ENCODE measurements at places on chromosomes 1 and 21.

DNA sequence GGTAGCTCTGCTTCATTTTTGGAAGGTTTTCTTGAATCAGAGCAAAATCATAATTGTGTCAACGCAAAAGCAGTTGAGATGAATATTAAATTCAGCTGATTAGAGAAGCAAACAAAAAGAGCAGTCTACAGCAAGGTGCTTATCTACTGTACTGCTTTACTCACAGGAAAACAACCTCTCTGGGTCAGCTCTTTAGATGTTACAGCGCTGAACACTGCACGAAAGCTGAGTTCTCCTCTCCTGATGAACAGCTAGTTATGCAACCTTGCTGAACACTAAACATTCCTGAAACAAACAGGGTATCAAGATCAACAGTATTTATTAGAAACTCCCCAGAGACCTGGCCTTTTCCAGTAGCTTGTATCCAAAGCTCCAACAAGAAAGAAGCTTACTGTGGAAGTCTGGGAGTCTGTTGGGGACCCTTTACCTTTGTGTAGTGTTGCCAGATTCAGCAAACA is 41.3 kb downstream of the TBCE start:
- H3K36me3 ChIP-seq: no peaks in the 10 kb centered on the region
- no peaks in the 10 kb centered on the region for H3K27me3 ChIP-seq
- H3K4me3 ChIP-seq: no peak overlapping the region

DNA sequence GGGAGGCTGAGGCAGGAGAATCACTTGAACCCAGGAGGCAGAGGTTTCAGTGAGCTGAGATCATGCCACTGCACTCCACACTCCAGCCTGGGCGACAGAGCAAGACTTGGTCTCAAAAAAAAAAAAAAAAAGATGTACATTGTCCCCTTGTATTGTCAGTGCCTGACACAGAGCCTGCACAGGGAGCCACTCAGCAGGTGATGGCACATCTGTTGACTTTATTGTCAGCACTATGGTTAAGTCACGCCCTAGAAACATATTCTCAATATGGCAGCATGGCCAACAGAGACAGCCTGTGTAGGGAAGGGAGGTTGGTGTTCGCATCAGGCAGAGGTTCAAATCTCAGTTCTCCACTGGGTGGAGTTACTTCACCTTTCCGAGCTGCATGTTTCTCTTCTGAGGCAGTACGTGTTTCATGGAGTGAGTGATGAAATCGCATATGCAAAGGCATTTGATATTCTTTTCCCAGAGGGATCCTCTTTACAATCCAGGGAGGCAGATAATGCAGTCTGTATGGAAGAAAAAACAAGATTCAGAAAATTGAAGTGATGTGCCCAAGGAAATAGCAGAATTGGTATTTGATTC is 20.6 kb downstream of the LAMC2 start:
- H3K27ac ChIP-seq: no peak overlapping the region
- DNase-seq: no peak
- H3K27me3 ChIP-seq: no peaks in the 10 kb centered on the region
- H3K36me3 ChIP-seq: no peaks in the 10 kb centered on the region
- H3K4me1 ChIP-seq: no peaks in the 10 kb centered on the region

DNA sequence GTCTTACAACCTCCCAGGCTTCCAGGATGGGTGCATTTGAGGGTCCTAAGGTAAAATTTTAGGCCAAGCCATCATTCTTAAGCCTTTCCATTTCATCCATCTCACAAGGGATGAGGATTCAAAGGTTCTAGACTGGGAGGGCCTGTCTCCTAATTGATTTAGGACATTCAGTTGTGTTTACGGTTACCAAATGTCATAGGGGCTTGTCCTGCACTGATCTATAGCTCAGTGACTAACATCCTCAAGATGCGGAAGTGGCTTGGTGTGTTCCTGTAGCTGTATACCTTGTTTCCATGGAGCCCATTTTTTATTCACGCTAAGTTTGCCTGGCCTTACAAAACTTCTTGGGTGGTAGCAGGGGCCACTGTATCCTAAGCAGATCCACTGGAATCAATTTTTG is 52.8 kb downstream of the DUSP10 start:
- no peak overlapping the region for H3K4me3 ChIP-seq
- H3K4me1 ChIP-seq: no peaks in the 10 kb centered on the region
- no peak overlapping the region for H3K27ac ChIP-seq
- no peak for DNase-seq

DNA sequence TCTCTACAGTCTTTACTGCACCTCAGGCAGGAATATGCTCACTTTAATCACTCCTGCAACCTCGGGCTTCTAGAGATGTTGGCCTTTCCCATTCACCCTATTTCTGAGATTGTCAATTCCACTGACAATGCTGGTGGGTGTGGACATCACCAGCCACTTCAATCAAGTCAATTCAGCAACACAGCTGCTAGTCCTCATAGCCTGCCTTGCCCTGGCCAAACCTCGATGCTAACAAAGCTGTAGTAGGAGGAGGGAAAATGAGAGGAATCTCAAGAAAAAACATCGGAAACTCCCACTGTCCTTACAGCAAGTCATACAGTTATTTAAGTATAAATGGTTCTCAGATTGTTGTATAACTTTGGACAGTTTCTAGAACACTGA is 155.0 kb downstream of the KCNH1 start:
- no peaks in the 10 kb centered on the region for H3K36me3 ChIP-seq
- no peak overlapping the region for H3K27ac ChIP-seq
- no peak overlapping the region for H3K4me3 ChIP-seq
- no peaks in the 10 kb centered on the region for H3K4me1 ChIP-seq
- DNase-seq: no peak

GRCh38 chr1:223737342-223737741 is 25.0 kb downstream of the CAPN2 start:
- H3K4me3 ChIP-seq: no peak overlapping the region
- no peak for DNase-seq
- no peak overlapping the region for H3K27ac ChIP-seq
- peaks cover 16% of the 10 kb centered on the region for H3K4me1 ChIP-seq

DNA sequence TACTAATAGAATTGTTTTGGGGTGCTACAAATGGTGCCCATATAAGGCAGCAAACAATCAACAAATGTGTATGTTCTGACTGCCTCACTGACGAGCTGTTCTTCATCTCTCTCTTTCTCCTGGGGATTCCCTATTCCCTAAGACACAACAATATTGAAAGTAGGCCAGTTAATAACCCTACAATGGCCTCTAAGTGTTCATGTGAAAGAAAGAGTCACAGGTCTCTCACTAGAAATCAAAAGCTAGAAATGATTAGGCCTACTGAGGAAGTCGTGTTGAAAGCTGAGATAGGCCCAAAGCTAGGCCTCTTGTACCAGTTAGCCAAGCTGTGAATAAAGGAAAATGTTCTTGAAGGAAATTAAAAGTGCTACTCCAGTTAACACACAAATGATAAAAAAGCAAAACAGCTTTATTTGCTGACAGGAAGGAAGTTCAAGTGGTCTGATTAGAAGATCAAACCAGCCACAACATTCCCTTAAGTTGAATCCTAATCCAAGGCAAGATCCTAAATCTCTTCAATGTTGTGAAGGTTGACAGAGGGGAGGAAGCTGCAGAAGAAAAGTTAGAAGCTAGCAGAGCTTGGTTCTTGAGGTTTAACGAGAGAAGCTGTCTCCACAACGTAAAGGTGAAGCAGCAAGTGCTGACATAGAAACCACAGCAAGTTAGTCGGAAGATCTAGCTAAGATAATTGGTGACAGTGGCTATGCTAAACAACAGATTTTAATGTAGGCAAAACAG is 26.3 kb downstream of the ATP2B4 start:
- no peak overlapping the region for H3K4me3 ChIP-seq
- no peak for DNase-seq
- peak overlapping the region; percentile 37 for H3K27ac ChIP-seq
- no peaks in the 10 kb centered on the region for H3K36me3 ChIP-seq
- H3K27me3 ChIP-seq: no peaks in the 10 kb centered on the region

- H3K36me3 ChIP-seq: no peaks in the 10 kb centered on the region
- H3K4me3 ChIP-seq: no peak overlapping the region
- H3K4me1 ChIP-seq: peaks cover 1% of the 10 kb centered on the region
- H3K27me3 ChIP-seq: no peaks in the 10 kb centered on the region
Measured at GRCh38 chr1:110011527-110012041, 22.8 kb upstream of the STRIP1 start.

- no peak overlapping the region for H3K4me3 ChIP-seq
- H3K27ac ChIP-seq: no peak overlapping the region
- no peak for DNase-seq
- peaks cover 8% of the 10 kb centered on the region for H3K4me1 ChIP-seq
Measured at GRCh38 chr1:24695202-24695974, 49.9 kb upstream of the CLIC4 start.

DNA sequence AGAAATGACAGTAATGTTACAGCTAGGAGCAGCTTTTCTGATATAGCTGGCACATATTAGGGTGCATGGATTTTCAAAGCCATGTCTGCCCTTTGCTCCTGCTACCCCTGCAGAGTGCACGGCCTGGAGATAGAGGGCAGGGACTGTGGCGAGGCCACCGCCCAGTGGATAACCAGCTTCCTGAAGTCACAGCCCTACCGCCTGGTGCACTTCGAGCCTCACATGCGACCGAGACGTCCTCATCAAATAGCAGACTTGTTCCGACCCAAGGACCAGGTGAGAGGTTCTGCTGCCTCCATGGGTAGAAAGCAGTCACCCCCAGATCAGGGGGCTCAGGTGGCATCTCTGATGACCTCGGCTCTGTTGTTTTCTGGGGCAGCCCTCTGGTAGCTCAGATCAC is 9.8 kb downstream of the MTARC1 start:
- H3K27ac ChIP-seq: no peak overlapping the region
- no peaks in the 10 kb centered on the region for H3K36me3 ChIP-seq
- no peak for DNase-seq

DNA sequence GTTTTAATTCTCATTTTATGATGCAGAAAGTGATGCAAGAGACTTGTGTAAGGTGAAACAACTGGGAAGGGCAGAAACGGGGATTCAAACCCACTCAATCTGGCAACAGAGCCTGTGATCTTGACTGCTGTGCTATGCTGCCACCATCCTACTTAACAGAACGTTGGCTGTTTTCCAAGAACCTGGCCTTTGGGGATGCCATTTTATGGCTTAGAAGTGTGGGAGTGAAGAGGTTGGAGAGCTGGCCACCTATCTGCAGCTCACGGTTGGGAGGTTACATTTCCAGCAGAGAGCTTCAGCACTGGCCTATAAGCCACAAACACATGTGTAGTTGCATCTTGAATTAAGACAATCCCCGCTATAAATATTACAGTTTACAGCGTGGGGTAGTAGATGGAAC is 235.3 kb downstream of the PRDM2 start:
- no peaks in the 10 kb centered on the region for H3K27me3 ChIP-seq
- no peak for DNase-seq
- no peaks in the 10 kb centered on the region for H3K4me1 ChIP-seq
- H3K36me3 ChIP-seq: no peaks in the 10 kb centered on the region
- H3K27ac ChIP-seq: no peak overlapping the region
- H3K4me3 ChIP-seq: no peak overlapping the region

DNA sequence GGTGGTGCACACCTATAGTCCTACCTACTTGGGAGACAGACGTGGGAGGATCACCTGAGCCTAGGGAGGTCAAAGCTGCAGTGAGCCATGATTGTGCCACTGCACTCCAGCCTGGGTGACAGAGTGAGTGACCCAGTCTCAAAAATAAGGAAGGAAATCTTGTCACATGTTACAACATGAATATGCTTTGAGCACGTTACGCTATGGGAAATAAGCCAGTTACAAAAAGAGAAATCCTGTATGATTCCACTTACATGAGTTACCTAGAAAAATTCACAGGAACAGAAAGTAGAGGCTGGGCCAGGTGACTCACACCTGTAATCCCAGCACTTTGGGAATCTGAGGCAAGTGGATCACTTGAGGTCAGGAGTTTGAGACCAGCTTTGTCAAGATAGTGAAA is 6.7 kb upstream of the PADI6 start:
- no peaks in the 10 kb centered on the region for H3K36me3 ChIP-seq
- no peak for DNase-seq
- H3K4me1 ChIP-seq: no peaks in the 10 kb centered on the region
- H3K4me3 ChIP-seq: no peak overlapping the region
- H3K27ac ChIP-seq: no peak overlapping the region
- peaks cover 22% of the 10 kb centered on the region for H3K27me3 ChIP-seq

DNA sequence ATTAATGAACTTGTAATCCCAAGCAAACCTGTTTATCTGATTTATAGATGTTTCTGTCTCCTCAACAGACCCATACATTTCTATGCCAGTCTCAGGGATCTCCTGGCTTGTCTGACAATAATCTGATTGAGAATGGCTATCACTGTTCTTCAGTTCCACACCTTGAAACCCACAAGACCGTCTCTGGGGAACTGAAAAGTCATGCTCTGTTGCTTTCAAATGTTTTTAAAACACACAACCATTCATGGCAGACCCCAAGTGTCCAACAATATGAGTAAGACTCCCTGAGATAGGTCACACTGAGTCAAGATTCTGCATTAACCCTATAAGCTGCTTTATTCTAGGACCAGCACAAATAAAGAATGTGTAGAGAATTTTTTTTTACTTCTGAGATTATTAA is 611.2 kb upstream of the PLXNA2 start:
- DNase-seq: no peak
- H3K36me3 ChIP-seq: no peaks in the 10 kb centered on the region
- H3K27ac ChIP-seq: no peak overlapping the region
- H3K4me3 ChIP-seq: no peak overlapping the region

DNA sequence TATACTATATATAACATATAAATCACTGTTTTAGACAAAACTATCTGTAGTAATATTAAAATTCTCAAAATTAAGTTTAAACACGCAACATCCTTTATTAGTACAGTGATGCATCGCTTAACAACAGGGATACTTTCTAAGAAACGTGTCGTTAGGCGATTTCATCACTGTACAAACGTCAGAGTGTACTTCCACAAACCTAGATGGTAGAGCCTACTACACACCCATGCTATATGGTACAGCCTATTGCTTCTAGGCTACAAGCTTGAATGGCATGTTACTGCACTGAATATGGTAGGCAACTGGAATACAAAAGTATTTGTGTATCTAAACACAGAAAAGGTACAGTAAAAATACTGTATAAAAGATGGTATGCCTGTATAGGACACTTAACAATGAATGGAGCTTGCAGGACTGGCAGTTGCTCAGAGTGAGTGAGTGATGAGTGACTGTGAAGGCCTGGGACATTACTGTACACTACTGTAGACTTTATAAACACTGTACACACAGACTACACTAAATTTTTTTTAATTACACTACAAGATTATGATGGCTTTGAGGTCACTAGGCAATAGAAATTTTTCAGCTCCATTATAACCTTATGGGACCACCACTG is 10.5 kb downstream of the FOXJ3 start:
- peaks cover 89% of the 10 kb centered on the region for H3K4me1 ChIP-seq
- no peaks in the 10 kb centered on the region for H3K27me3 ChIP-seq
- no peaks in the 10 kb centered on the region for H3K36me3 ChIP-seq

DNA sequence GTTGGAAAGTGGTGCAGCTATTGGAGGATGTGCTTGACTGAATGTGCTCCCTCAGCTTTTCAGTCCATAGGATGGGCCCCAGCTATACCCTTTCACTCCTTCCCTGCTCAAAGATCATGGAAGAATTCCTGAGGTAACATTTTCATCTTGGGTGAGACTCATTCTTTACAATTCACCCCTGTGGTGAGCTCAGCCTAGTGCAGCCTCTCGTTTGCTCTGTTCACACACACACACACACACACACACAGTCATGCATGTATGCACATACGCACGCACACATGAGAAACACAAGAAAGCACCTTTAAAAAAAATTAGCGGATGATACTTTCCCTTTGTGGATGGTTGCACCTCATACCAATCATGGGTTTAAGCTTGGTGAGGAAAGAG is 25.8 kb downstream of the CCN1 start:
- no peak for DNase-seq
- peaks cover 11% of the 10 kb centered on the region for H3K4me1 ChIP-seq
- no peak overlapping the region for H3K4me3 ChIP-seq

- H3K27ac ChIP-seq: no peak overlapping the region
- H3K4me1 ChIP-seq: no peaks in the 10 kb centered on the region
- peaks cover 74% of the 10 kb centered on the region for H3K36me3 ChIP-seq
- DNase-seq: no peak
Measured at GRCh38 chr21:42557420-42557819, 43.8 kb downstream of the SLC37A1 start.

Measured in tibial nerve (tissue), 4 donors.